ENCODE measurements at places on chromosomes 5 and 9.

DNA sequence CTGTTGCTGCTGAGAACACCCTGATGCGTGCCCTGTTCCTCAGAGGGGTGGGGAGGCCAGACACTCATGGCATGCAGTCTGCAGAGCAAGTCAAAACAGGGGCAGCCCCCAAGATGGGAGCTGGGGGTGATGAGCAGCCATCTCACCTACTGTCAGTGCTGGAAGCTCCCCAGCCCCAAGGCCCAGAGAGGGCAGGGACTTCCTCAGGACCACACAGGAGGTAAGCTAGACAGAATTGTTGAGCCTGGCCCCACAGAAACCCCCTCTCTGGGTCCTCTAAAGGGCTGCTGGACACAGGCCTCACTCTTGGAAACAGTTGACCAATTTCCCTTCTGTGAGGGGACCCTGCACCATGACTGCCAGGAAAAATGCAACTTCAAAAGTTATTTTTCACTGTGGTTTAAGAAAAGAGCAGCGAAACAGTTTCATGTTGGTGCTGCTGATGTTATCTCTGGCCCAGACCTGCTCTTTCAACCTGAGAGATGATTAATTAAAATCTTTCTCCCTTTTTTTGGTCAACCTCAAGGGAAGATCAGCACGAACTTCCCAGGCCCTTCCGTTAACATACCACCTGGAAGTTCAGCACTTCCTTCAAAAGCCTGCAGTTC lies 9.6 kb downstream of the CSF2 start:
- no peak for DNase-seq

- DNase-seq, result no peak
Observed at GRCh38 chr9:87711857-87712800, 13.8 kb upstream of the CTSL start.

DNA sequence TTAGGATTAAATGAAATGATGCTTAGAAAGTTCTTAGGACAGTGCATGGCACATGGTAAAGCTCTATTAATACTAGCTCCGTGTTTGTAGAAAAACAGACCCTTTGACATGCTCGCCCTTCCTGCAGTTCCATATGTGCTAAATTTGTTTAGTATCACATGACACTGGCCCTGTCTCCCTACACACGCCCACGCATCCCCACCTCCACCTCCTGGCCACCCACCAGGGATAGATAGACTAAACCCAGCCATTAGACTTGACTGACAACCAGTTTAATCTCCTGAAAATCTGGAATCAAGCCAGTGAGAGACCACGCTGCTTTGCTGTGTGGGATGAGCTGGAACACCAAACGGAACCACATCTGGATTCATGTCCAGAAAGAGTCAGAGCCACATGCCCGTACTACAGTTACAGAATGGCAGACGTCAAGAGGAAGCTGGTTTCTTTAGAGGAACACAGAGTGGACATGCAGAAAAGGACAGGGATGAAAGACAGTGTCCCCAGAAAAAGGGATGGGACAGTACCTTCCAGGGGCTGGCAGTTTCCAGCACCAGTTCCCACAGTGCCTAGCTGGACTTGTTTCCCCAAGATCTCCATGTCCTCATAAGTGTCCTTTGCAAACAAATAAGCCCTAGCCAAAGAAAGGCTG lies 186.1 kb downstream of the PDZD2 start:
- peak; percentile 49 for DNase-seq

- no peak for DNase-seq
Observed at GRCh38 chr9:4152101-4152600, 147.7 kb downstream of the GLIS3 start.

DNA sequence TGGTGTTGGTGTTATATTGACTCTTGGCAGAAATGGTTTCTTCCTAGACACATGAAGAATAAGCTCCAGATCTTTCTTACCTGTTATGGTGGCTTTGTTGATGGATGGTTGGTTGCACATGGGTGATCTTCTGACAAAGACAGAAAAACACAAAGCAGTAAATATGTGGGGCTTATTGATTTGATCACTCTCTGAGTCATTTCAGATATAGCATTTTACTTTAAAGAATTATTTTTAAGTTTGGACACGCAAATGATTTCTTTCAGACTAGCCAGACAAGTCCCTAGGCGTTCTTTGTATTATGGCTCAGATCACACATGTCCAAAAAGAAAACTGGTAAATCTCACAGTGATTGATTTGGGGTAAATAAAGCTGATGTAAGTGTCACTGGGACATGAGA lies 597.6 kb downstream of the RAB3C start:
- no peak for DNase-seq

DNA sequence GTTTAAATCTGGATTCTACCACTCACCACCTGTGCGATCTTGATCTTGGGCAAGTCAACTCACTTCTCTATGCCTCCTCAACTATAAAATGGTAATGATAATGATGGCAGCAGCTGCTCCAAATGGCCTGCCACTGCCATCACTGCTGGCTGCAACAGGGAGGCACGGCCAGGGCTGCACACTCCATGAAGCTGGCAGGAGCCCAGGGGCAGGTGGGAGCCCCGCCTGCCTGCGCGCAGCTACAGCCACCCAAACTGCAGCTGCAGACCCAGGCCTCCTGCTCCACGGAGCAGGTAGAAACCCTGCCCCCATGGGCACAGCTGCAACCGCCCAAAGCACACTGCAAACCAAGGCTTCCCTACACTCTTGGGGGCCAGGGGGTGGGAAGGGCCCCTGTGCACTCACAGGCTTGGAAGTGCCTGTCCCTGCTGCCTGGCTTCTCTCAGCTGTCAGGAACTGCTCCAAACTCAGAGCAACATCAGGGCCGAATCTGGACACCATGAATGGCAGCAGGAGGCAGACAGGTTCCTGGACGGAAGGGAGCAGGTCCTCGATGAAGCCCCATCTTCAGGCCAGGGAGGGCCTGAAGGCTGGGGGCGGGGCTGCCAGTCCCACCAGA lies 57.6 kb downstream of the PRELID2 start:
- DNase-seq, result no peak

DNA sequence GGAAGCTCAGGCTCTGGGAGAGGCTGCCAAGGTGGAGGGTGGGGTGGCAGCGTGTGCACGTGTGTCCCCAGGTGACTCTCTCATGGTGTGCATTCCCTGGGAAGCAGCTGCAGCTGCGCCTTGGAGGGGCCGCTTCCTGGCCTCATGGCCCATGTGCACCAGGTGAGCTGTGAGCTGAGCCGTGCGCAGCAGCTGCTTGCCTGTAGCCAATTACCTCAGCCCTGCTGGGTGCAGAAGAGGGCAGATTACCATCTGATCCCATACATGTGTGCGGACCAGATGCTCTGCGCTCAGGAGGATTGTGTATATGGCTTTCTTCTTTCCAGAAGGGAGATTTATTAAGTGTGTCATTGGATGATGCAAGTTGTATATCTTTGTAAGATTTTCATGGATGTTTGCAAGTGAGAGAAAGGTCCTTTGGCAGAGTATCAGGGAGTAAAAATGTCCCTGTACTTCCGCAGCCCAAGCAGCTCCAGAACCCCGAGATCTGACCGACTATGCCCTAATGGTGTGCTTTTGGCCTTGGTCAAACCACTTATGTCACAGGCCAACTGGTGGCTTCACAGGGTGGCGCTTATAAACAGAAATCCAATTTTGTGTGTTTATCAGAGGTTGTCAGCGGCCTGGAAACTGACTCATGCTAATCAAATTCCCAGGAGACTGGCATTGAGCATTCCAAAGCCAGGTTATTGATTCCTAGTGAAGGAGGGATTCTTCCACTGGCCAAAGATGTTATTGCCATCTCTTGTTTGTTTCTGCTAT lies 229.3 kb downstream of the GOLPH3 start:
- peak; percentile 91 for DNase-seq

GRCh38 chr9:28970241-28970654 lies 1397.0 kb upstream of the C9orf72 start:
- no peak for DNase-seq

GRCh38 chr5:181217803-181218062 lies 5.3 kb upstream of the TRIM41 start:
- DNase-seq, result no peak

Data from BE2C (cell line).